ENCODE measurements at places on chromosomes 5 and 9.

DNA sequence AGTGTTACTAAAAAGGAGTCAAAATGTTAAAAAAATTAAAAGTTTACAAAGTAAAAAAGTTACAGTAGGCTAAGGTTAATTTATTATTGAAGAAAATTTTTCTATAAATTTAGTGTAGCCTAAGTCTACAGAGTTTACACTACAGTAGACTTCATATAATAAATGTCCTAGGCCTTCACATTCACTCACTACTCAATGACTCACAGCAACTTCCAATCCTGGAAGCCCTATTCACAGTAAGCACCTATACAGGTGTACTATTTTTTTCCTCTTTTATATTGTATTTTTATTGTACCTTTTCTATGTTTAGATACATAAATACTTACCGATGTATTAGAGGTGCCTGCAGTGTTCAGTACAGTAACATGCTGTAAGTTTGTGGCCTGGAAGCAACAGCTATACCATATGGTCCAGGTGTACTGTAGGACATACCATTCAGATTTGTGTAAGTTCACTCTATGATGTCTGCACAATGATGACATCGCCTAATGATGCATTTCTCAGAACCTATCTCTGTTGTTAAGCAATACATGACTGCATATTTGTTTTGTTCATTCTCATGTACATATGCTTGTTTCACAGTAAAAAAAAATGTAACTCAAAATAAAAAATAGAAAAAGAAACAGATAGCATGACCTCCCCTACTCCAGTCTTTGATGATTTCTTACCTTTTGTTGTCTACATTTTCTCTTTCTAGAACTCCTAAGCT, 64.7 kb downstream of the NR3C1 start:
- DNase-seq = peak; percentile 83

- DNase-seq = no peak
Measured at GRCh38 chr5:154559398-154560276, 81.6 kb upstream of the HAND1 start.

- no peak for DNase-seq
Measured at GRCh38 chr9:84303061-84303460, 37.5 kb downstream of the SLC28A3 start.

- no peak for DNase-seq
Measured at GRCh38 chr5:38929838-38930237, 84.0 kb downstream of the OSMR start.

DNA sequence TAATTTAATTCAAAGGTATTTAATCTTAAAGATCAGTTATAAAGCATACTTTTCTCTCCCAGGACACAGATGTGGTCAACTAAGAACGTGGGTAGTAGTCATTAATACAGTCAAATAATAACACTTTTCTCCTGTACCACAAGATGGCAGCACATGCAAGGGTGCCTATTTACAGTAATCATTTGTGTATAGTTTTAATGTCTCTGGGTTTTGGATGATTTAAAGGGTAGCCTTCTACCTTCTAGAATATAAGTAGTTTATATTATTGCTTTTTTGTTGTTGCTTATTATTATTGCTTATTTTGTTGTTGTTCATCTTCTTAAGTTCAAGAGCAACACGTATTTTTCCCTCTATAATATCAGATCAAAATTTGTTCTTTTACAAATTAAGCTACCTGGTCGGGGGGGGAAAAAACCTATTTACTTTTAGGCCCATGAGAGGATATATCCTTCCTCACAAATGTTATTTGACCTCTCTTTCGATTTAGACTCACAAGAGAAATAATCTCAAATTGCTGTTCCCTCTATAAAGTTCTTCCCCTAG, 59.6 kb upstream of the SLC27A6 start:
- peak; percentile 83 for DNase-seq

Data from choroid plexus epithelial cell (primary cell).